Neural crest cell (in vitro differentiated cells): ENCODE measurements at places on chromosomes 12 and 14.

DNA sequence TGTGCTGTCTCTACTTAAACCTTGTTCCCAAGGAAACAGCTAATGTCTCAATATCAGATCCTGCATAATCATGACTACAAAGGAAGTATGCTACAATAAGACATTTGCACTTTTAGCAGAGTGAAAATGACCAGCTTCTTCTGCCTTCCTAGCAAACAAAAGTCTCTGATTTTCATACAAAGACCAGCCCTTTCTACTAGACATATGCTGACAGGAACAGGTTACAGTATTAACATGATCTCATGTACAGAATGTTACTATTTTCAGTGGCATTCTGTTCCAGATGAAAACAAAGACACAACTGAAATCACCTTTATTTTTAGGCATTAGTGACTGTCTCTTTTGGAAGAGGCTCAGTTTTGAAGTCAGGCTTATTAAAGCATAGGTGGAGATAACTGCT lies 228.6 kb downstream of the MED13L start:
- no peak for DNase-seq

- peak; percentile 54 for DNase-seq
Measured at GRCh38 chr12:120639771-120640721, at the start of gene CABP1. Gene CABP1 (plus strand): TSS chr12:120640626. CDS start chr12:120640686, 60 bp downstream.

GRCh38 chr12:109621211-109621694 lies 47.7 kb downstream of the MVK start:
- no peak for DNase-seq

DNA sequence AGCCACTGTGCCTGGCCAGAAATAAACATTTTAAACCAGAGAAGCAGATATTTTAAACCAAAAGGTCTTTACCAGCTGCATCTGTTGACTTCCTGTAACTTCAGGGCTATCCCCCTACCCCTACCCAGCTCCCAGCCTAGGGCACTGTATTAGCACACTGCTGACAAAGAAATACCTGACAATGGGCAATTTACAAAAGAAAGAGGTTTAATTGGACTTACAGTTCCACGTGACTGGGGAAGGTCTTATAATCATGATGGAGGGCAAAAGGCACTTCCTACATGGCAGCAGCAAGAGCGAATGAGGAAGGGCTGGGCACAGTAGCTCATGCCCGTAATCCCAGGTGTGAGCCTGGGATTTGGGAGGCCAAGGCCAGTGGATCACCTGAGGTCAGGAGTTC lies 26.0 kb downstream of the GEMIN2 start:
- DNase-seq = no peak

GRCh38 chr12:102869571-102869970 lies 47.5 kb downstream of the PAH start:
- no peak for DNase-seq

DNA sequence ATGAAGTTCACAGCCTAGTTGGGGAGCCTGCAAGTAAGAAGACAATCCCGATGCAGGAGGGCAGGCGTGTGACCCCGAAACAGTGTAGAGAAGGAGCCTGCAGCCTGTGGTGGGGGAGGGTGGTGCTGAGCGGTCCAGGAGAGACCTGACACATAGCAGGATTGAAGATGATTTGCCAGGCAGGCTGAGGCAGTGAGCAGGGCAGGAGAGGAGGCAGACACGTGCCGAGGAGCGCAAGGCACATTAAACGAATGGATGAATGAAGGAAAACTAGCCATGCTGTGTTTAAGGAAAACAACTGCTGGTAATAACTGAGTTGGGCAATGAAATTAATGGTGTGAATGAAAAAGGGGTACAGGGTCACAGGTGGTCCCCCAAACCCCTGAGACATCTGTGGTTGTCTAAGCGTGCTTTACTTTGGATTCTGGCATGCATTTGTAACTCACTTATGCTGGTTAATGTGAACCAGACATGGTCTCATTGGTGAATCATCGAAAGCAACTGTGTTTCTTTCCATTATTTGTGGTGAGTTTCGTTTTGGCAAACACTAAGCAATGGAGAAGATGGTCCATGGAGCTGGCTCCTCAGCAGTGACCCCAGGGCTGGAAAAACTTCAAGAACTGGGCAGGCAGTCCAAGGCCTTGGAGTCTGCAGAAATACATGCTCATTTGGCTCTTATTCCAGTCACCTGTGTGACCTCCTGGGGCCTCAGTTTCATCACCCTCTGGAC lies 96.9 kb upstream of the EVL start:
- DNase-seq = no peak

GRCh38 chr12:96493106-96493505 lies 3.7 kb downstream of the CFAP54 start:
- no peak for DNase-seq

- DNase-seq = no peak
Measured at GRCh38 chr14:74973905-74974363, 18.5 kb upstream of the PGF start.

DNA sequence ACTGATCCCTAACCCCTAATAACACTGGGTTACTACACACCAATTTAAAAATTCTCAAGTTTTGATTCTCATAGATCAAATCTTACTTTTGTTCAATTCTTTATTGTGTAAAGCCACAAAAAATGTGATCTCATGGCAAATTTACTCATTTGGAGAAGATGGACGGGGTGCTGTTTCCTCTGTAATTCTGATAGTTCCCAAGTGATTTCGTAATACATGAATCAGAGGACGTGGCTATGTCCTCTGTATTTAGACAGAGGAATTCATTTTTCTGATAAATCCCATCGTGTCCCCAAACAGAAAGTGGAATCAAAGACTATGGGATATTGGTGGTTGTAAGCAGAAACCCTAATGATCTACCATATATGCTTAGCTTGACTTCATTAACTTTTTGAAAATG lies 76.6 kb upstream of the GNG2 start:
- DNase-seq = no peak

DNA sequence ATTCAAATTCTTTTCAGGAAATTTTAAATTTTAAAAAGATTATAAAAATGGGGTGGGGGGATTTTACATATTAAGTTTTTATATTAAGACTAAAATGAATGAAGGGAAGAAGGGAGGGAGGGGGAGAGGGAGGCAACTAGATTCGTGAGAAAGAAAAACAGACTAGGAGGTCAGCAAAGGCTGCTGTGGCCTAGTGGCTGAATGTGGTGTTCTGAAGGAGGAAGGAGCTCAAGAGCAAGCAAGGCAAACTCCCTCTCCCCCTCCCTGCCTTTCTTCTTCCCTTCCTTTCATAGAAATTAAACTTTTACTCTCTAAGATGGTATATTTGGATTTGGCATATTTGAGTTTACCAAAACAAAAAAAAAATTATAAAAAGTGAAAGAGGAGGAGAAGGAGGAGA lies 18.1 kb downstream of the DYRK2 start:
- no peak for DNase-seq

- DNase-seq = no peak
Measured at GRCh38 chr14:69005432-69006148, 26.5 kb upstream of the ACTN1 start.
